ENCODE measurements at places on chromosomes 16 and 17.

DNA sequence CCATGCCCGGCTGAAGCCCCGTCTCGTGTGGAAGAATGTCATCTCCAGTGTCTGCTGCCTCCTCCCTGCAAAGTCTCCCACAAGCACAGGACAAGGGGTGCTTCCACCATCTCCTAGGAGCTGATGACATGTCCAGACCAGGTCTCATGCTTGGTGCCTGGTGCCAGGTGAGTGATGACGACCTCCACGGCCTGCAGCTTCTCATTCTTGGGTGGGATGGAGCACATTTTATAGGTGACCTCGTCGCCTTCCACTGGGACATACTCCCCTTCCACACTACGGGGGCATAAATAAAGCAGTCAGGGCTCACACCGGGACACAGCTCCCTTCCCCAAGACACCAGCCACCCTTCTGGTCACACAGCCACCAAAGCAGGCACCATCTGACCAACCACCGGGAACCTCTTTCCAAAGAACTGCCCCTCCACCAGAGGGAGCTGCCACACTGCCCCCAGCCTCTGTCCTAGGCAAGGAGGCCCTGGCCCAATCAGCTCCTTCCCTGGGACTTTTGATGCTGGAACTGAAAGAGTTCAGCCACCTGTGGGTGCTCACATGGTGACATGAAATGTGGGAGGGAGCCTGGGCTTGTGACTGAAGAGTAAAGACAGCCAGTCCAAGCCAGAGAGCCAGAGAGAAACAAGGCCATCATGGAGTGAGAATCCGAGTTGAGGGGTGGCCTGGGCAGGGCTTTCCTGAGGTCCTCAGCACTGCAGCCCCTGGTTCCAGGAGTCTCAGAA is 13.6 kb downstream of the CARHSP1 start:
- DNase-seq = no peak

DNA sequence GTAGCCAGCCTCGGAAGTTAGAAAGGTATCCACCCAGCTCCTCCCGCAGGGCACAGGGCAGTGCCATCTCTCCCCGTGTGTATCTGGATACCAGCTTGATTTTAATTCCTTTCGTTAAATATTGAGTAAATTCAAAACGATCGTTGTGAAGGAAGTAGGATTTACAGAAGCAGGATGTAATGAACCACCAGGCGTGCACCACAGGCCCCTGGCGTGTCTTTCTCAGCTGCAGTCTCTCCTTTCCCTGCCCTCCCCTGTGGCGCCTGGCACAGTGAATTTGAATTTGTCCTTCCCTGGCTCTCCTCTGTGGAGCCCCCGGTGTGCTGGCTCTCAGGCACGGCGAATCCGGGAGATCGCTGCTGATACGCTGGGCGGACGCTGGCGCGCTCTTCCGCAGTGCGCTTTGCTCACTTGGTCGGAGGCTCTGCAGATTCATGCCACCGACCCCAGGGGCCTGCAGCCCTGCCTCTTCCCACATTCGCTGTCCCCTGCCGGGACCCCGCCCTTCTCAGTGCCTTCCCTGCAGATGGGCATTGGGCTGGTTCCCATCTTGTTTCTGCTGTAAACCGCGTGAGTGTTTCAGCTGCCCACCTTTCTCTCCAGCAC is 164.6 kb downstream of the RPTOR start:
- no peak for DNase-seq

- DNase-seq = no peak
Observed at GRCh38 chr16:86517033-86517432, 6.7 kb downstream of the FOXF1 start.

GRCh38 chr17:79980246-79981043 is 55.2 kb downstream of the TBC1D16 start:
- no peak for DNase-seq

GRCh38 chr16:75658175-75658574 is 10.6 kb downstream of the TERF2IP start:
- no peak for DNase-seq

DNA sequence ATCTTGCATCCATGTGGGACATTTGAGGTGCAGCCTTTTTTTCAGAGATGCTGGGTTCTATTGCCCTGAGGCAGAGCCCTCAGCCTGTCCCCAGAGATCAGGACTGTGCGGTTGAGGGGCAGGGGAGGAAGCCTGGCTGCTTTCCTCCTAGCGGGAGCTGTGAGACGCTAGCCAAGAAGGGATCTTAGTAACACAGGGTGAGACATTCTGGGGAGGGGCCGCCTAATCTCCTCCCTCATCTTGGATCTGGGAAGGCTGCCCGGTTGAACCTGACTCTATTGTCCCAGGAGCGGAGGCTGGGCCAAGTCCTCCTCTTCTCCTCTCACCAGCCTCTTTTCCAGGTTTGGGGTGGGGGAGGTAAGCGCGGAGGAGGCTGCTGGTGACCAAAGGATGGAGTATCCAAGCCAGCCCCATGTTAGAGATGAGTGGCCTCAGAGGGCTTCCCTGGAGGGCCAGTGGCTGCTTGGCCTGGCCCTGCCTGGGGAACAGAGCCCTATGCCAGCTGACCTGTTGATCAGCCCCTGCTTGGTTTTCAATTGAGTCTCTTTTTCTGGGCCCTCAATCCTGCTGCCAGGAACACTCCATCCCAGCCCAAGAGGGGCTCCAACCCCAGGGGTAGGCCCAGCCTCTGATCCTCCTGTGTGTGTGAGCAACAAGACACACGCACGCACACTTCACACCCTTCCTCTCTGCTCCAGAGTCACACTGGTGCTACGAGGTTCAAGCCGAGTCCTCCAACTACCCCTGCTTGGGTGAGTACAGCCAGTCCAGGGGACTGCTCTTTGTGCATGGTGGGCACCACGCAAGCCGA is 5.0 kb downstream of the CA4 start:
- peak; percentile 33 for DNase-seq

GRCh38 chr16:85051067-85051581 is 23.5 kb downstream of the KIAA0513 start:
- DNase-seq = no peak

DNA sequence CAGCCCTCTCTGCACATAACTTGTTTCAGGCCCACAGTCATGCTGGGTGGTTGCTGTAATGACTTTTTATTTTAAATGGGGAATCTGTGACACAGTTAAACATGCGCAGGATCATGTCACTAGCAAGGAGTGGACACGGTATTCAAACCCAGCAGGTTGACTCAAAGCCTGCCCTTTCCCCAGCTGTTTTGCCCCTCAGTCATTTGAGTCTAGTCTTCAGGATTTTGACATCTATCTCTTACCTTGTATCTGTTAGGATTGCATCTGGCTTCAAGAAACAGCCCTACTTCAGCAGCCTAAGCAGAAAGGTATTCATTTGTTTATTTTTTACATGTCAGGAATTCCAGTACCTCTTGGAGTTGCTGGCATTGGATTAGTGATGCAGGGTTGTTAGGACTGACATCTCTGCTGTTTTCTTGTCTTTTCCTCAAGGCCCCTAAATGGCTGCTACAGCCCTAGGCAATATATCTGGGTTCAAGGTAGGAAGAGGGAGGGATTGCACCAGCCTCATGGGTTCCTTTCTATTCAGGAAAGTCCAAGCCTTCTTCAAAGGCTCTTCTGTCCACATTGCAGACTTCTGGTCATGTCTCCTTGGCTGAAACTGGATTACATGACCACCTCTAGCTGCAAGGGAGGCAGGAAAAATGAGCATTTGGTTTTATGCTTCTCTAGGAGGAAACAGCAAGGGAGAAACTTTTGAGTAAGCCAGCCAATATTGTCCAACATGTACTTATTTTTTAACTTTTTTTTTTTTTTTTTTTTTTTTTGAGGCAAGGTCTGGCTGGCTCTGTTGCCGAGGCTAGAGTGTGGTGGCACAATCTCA is 22.8 kb downstream of the ABCC1 start:
- no peak for DNase-seq

DNA sequence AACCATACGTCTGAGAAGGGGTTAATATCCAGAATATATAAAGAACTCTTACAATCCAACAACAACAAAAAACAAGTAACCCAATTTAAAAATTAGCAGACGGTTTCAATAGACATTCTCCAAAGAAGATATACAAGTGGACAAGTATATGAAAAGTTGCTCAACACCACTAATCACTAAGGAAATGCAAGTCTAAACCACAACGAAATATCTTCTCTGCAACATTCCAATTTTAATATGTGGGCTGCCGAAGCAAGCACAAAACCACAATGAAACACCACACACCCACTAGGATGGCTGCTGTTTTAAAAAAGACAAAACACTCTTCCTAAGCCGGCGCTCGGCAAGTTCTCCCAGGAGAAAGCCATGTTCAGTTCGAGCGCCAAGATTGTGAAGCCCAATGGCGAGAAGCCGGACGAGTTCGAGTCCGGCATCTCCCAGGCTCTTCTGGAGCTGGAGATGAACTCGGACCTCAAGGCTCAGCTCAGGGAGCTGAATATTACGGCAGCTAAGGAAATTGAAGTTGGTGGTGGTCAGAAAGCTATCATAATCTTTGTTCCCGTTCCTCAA is 5.9 kb upstream of the SLC13A2 start:
- DNase-seq = no peak

DNA sequence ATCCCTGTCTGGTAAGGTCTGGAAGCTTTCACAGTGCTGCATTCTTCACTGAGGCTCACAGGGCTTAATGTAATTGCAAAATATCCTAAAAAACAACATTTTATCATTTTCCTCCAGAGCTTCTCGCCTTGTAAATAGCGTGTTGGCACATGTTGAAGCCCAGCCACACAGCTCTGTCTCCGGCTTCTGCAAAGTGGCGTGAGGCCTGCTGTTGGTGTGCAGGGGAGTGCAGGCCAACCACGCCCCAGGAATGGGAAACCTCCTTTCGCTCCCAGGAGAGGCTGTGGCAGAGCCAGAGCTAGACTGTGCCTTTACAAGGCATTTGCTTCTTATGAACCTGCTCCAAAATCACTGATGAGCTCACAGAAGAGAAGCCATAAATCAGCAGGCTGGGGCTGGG is 248.2 kb upstream of the MAF start:
- DNase-seq = no peak

- no peak for DNase-seq
Observed at GRCh38 chr17:1880851-1881630, 51.2 kb downstream of the RPA1 start.

- DNase-seq = no peak
Observed at GRCh38 chr17:30220414-30220813, 15.1 kb downstream of the SLC6A4 start.

GRCh38 chr16:85275533-85276249 is 163.4 kb upstream of the CIBAR2 start:
- peak; percentile 75 for DNase-seq

DNA sequence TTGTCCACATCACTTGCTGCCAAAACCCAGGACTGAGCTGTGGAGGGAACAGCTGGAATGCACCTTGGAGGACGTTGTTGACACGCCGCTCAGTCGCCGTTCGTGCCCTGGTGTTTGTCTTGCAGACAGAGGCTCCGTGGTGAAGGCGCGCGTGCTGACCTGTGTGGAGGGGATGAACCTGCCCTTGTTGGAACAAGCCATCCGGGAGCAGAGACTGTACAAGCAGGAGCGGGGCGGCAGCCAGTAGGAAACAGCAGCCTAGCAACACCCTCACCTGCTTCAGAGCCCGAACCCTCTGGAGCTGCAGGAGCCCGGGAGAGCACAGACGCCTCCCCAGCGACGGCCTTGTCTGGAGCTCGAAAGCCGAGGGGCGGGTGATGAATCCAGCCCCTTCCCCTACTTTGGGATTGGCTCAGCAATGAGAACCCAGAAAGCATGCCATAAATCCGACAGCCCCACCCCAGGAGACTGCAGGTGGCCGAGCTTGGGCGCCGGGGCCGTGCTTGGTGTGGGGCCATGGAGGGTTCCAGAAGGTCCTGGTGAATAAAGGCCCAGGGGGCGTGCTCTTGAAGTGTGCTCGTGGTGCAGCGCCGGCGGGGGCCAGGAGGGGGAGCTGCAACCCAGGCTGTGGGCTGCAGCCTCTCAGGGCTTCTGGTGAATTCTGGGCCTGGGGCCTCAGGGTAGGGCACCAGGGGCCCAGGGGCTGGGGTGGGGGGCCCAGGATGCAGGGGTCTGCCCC is 470 bp upstream of the CDK3 start:
- DNase-seq = peak; percentile 34

DNA sequence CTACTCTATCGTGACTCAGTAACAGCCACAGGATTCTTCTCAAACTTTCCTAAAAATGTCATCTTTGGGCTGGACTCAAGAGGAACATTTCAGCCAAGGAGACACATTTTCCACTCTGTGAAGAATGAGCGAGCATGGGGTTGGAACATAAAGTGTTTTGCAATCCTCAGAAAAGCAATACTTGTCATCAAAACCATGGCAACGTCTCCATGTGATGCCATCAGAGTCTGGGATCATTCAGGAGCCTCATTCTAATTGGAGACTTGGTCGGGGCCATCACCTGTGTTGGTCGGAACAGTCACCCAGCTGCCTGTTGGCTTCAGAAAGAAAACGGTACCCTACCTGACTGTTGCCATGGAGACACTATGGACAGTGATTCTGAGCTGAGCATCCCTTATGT is 25.5 kb downstream of the MYOCD start:
- peak; percentile 58 for DNase-seq

DNA sequence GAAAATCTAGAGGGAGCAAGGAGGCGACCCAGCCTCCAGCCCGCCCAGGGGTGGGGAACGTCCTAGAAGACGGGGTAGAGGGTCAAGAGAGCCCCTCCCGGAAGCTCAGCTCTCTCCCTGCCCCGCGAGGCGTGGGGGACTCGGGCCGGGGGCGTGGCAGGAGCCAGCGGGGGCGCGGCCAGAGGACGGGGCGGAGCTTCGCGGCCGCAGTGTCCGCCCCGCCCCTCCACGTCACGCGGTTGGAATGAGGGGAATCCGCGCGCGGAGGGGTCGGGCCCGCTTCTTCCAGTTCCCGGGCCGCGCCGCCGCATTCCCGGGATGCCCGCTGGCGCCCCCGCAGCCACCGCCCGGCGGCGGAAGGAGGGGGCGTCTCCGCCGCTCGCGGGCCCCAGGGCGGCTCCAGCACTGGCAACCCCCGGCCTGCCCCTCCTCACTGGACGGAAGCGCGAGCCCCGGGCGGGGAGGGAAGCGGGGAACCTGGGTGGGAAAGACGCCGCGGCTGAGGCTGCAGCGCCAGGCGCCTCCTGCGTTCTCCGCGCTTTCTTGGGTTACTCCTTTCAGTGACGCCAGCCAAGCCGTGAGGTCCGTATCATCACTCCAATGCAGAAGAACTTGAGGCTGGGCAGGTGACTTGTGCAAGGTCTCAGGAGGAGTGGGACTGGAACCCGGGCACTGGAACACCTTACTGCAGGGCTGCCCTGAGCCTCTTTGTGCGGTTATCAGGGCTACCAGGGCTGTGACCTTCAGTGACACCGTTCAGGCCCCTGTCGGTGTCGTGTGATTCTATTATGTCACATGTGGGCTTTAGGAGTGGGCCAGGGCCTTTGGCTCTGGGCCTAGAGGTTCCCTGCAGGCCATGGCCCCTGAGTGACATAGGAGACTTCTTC is 4.3 kb downstream of the MYO1C start:
- DNase-seq = peak; percentile 83

GRCh38 chr16:9568261-9568660 is 476.8 kb downstream of the HAPSTR1 start:
- no peak for DNase-seq

- no peak for DNase-seq
Observed at GRCh38 chr17:45320931-45321461, 4.2 kb upstream of the MAP3K14 start.

GRCh38 chr16:2919511-2920255 is 8.0 kb downstream of the FLYWCH1 start:
- DNase-seq = no peak

- no peak for DNase-seq
Observed at GRCh38 chr17:68310152-68310551, 18.9 kb downstream of the ARSG start.

Measured in tibial nerve (tissue), 4 donors.